ENCODE measurements at places on chromosomes 3 and 15.

- DNase-seq = no peak
Measured at GRCh38 chr3:185823078-185824044, 1.5 kb downstream of the IGF2BP2 start.

- DNase-seq = no peak
Measured at GRCh38 chr3:98961161-98962155, 60.0 kb upstream of the DCBLD2 start.

DNA sequence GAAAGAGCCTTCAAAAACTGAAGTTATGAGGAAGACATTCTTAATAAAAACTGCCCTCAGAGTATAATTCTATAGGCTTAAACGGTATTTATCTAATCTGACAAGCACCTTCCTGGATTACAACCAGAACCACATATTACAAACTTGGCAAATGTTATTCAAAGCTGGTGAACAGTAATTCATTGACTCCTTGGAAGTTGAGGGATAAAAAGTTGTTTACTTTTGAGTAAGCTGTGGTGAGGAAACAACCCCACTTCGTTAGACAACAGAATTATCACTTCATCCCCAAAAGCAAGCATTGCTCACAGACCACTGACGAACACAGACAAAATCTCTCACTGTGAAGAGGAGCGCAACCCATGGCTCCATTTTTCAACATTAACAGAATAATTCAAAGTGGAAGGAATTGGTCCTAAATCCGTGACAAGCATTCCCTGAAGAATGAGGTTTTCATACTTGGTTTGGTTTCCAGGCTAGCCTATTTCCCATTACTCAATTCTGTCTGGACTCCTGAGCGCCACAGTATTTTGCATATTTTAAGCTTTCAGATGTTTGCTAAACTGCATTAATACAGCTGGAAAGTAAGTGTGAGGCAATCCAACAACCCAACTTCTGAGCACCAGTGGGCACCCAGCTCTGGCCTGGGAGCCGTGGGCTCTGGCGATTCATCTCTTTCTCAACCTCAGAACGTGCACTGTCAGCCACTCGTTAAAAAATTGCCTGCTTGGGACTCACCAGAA, 32.7 kb downstream of the LRIG1 start:
- no peak for DNase-seq

GRCh38 chr15:101027920-101028319, 108.8 kb downstream of the LRRK1 start:
- no peak for DNase-seq

- no peak for DNase-seq
Measured at GRCh38 chr15:48332642-48333034, 1.4 kb downstream of the DUT start.

GRCh38 chr15:57554063-57554811, 37.5 kb upstream of the MYZAP start:
- no peak for DNase-seq

DNA sequence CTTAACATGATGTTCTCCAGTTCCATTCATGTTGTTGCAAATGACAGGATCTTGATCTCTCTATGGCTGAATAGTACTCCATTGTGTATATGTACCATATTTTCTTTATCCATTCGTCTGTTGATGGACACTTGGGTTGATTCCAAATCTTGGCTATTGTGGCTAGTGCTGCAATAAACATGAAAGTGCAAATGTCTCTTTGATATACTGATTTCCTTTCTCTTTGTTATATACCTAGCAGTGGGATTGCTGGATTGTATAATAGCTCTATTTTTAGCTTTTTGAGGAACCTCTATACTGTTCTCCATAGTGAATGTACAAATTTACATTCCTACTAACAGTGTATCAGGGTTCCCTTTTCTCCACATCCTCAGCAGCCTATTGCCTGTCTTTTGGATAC, 5.9 kb upstream of the RBP2 start:
- peak; percentile 63 for DNase-seq

DNA sequence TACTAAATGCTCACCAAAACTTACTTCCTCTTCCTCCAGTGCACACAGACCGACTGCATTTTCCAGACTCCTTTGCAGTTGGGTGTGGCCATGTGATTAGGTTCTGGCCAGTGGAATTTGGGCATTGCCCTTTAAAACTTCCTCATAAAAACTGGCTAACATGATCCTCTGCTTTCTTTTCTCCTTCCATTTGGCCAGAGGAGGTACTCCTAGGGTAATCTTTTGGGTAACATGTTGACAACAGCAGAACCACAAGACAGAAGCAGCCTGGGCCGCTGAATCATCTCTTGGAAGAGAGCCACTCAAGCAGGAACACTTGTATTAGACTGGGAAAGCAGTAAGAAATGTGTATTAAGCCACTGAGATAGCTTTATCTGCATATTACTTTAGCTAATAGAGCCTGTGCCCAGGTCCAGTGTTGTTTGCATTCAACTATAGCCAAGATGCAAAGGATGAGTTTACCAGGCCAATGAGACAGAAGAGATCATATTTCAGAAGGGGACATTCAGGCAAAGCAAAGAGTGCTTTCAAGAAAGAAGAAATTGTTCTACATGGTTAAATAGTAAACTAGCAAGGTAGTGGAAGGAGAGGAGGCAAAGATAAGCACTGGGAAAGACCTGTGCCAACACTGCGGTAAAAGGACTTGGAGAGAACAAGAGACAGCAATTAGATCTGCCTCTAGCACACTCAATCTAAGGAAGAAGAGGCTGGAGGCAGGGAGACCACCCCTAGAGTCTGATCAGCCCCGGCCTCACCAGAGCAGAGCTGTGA, 79.8 kb downstream of the PLCH1 start:
- DNase-seq = no peak

All from NCI-H2081 (cell line).